ENCODE measurements at places on chromosomes 5 and 9.

- no peak for DNase-seq
Measured at GRCh38 chr5:13251623-13252376, 692.7 kb downstream of the DNAH5 start.

DNA sequence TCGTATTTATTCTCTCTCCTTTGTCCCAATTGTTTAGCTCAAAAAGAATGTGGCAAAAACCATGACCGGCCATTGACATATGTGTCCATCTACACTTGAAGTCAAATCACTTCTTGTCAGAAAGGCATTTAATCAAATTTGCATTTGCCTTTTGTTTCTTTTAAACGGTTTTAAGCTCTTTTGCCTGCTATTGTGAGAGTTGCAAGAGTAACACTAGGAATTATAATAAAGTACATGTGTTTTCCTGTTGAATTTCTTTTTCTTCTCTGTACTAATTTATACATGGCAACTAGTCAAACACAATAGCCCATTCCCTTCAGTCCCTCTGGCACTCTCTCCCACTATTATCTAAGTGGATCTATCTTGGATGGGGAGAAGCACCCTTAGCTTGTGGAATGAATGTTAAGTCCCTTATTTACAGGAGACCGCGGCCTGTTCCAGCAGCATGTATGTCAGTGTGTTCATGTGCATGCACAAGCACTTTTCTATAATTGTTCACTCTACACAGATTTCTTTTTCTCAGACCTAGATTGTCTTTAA, 3.2 kb downstream of the ADAMTSL1 start:
- no peak for DNase-seq

DNA sequence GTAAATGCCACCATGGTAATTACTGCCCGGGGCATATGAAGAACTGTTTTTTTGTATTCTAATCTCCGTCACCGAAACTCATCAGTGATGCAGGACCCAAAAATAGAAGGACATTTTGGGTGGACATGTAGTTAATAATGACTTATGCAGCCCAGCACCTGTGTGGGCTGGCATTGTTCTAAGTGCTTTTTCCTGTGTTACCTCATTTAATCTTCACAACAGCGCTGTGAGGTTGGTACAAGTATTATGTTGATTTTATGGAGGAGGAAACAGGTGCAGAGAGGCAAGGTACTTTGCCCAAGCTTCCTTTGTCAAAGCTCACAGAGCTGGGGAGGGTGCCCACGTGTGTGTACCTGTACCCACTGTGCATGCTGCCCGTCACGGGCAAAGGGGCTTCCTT, 58.4 kb downstream of the DAPK1 start:
- no peak for DNase-seq

GRCh38 chr5:160694896-160695295, 157.1 kb downstream of the ATP10B start:
- no peak for DNase-seq

- DNase-seq = no peak
Measured at GRCh38 chr5:129438322-129438721, 21.8 kb upstream of the ADAMTS19 start.

DNA sequence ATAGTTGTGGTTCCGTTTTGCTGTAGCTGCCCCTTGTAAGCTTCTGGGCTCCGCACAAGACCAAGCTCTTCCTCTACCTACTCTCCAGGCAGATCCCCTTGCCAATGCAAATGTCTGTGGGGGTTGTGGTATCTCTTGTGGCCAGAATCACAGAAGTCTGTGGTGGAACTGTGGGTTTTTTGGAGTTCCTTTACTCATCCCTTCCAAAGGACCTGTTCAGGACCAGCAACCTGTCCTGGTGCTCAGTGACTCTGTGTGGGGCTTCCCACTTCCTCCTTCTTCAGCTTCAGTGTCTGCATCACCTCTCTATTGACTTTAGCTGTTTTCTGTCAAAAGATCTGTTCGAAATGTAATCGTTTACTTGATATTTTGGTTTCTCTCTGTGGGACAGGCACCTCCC, 441.3 kb upstream of the ADAMTSL1 start:
- no peak for DNase-seq

- no peak for DNase-seq
Measured at GRCh38 chr9:4862506-4863250, 69.9 kb downstream of the RCL1 start.

- DNase-seq = no peak
Measured at GRCh38 chr9:128384801-128385495, 13.8 kb downstream of the URM1 start.

- no peak for DNase-seq
Measured at GRCh38 chr9:11269036-11269435, 656.2 kb upstream of the PTPRD start.
